Fibroblast of skin of abdomen (primary cell): ENCODE measurements at places on chromosomes 12 and 14.
A peak's percentile ranks its signal among the peaks of the same experiment; 100 is the strongest.

DNA sequence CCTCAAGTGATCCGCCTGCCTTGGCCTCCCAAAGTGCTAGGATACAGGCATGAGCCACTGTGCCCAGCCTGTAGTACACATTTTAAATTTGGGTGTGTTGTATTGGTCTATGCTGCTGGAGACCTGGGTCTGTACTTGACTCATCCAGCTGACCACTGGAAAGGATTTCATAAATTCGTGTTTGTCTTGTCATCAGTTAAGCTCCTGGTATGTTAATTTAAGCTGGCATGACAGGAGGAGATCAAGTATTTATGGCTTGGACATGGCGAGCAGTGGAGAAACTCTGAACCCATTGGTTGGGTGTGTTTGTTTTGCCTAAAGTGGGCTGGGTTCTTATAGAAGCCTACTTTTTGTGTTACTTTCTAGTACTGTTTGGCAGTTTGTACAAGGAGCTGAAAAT lies 24.2 kb downstream of the YY1 start:
- DNase-seq = peak; percentile 39

- DNase-seq = no peak
These were observed 13.9 kb downstream of the GALNT6 start for GRCh38 chr12:51377099-51377984.

DNA sequence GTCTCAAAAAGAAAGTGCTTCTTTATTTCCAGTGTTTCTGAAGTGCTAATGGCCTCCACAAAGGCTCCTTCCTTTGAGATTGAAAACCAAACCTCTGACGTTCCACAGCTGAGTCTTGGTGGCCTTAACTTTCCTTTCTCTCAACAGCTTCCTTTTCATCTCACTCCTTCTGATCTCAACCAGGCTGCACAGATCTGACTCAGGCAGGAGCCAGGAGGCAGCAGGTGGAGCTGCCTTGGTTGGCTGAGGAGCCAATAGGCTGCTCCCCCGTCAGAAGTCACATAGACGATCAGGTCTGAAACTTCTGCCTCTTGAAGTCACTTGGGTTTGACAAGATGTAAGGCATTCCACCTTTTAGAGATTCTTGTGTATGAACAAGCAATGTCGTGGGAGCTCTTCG lies 9.1 kb upstream of the KCNA5 start:
- DNase-seq = no peak

DNA sequence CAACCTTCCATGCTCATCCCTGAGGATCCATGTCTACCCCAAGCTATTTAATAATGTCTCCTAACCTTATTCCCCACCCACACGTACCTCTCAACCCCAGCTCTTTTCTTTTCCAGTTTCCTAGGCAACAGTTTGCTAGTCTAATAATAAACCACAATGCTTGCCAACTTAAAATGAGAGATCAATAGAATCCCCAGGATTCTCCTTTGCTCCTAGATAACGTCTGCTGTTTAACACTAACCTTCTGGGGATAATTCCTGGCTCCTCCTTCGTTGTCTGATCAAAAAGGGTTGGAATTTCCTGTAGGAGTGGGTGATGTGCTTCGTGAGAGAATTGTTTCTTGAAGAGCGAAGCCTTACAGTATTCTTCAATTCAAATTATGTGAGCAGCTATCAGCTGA lies 42.2 kb upstream of the DBX2 start:
- DNase-seq = no peak

GRCh38 chr12:105574056-105574715 lies 243.7 kb downstream of the C12orf75 start:
- peak; percentile 21 for DNase-seq

- no peak for DNase-seq
These were observed at the start of gene SOAT2 for GRCh38 chr12:53102883-53103807. Gene SOAT2 (plus strand): TSS chr12:53103486. CDS start chr12:53103578, 92 bp downstream.

GRCh38 chr12:75908961-75909605 lies 122.5 kb downstream of the PHLDA1 start:
- peak; percentile 75 for DNase-seq

- DNase-seq = no peak
These were observed 542.0 kb downstream of the SNAPC1 start for GRCh38 chr14:62304257-62304656.
